Transverse colon (tissue), 4 donors: ENCODE measurements at places on chromosomes 4 and X. TPM values are rescaled to one million over a fixed set of nuclear protein-coding genes. Genes with fewer than 3 reads are reported as not detected.

The RTL9 gene
- not detected for total RNA-seq

GRCh38 chr4:118915468-118915867 lies 26.8 kb downstream of the SYNPO2 start:
- DNase-seq = no peak

GRCh38 chr4:153521478-153521877 lies 55.3 kb downstream of the TMEM131L start:
- no peak for DNase-seq

- no peak for DNase-seq
Observed at GRCh38 chrX:149208307-149208706, 296.8 kb downstream of the IDS start.

The TCEANC gene
- total RNA-seq = 4.9 TPM

The MAGEB17 gene
- total RNA-seq = not detected

The LIMCH1 gene
- total RNA-seq = 5.5 TPM

GRCh38 chr4:1539859-1540600 lies 133.8 kb upstream of the NKX1-1 start:
- no peak for DNase-seq

The ANK2 gene
- total RNA-seq = 13.7 TPM

The MAGEB4 gene
- total RNA-seq = not detected

DNA sequence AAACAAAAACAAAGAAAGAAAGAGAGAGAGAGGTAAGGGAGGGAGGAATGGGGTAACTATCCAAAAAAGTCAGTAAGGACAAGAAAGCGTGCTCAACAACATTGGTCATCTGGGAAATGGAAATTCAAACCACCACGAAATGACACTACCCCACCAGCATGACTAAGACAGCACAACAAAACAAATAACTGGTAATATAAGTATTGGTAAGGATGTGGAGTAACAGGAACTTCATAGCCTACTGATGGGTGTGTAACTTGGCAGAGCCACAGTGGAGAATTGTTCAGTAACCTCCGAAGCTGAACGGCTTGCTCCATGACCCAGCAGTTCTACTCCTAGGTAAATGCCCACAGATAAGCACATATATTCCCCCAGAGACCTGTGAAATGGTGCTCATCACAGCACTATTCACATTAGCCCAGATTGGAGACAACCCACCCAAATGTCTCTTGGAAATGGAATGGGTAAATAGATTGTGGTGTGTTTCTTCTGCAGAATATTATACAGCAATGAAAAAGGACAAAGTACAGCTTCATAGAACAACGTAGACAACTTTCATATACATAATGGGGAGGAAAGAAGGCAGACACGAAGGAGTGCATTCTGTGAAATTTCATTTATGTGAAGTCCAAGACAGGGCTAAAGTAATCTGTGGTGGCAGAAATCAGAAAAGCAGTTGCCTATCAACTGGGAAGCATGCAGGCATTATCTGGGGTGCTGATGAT lies 95.5 kb upstream of the ATP6AP2 start:
- no peak for DNase-seq

- no peak for DNase-seq
Observed at GRCh38 chr4:25818371-25818871, 44.4 kb downstream of the SEL1L3 start.

The USP17L27 gene
- total RNA-seq = not detected

GRCh38 chr4:110798687-110799086 lies 175.8 kb upstream of the PITX2 start:
- DNase-seq = no peak

The SEPTIN11 gene
- 81.6 TPM for total RNA-seq

DNA sequence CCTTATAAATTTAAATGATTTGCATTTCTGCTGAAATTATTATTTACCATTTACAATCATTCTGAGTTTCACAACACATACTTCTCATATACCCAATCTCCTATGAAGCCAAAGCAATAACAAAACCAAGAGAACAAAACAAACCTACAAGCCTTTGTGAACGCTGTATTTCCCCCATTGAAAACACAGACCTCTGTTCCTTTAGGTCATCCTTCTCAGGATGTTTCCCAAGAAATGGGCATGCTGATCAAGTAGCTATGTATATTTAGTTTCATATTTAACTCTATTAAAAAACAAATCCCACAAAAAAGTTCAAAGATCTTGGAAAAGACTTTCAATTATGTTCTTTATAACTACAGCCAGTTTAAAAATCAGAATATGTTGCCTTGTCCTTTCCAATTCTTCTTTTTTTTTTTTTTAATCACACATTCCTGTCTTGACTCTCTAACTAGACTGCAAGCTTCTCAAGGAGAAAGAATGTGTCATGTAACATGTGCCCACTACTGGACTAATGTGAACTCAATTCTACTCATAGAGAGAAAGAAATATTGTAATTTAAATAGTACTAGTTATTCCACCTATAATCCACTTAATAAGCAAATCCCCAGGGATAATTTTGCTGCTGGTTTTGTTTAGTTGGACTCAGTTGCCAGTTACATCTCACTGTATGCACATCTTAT lies 84.3 kb upstream of the PRSS48 start:
- no peak for DNase-seq

DNA sequence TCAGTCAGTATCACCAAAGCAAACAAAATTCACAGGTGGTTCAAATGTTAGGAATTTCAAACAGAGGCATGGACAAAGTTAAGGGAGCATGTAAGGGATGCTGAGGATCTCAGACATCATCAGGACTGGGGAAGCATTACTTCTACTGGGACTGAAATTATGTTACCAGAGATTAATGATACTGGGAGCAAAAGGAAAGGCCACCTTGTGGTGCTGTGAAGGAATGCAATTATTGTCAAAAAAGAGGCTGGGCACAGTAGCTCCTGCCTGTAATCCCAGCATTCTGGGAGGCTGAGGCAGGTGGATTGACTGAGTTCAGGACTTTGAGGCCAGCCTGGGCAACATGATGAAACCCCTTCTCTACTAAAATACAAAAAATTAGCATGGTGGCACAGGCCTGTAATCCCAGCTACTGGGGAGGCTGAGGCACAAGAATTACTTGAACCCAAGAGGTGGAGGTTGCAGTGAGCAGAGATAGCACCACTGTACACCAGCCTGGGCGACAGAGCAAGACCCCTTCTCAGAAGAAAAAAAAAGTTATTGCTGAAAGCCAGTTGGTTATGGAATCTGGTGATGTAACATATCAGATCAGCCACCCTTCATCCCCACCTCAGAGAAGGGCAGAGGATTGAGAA lies 954.3 kb downstream of the PCDH7 start:
- no peak for DNase-seq

The PCDH11X gene
- total RNA-seq = not detected

- DNase-seq = no peak
Observed at GRCh38 chr4:8355864-8356565, 84.5 kb downstream of the ACOX3 start.

The TCEAL6 gene
- total RNA-seq = not detected

- DNase-seq = no peak
Observed at GRCh38 chr4:98659106-98659592, 738 bp upstream of the TSPAN5 start.

DNA sequence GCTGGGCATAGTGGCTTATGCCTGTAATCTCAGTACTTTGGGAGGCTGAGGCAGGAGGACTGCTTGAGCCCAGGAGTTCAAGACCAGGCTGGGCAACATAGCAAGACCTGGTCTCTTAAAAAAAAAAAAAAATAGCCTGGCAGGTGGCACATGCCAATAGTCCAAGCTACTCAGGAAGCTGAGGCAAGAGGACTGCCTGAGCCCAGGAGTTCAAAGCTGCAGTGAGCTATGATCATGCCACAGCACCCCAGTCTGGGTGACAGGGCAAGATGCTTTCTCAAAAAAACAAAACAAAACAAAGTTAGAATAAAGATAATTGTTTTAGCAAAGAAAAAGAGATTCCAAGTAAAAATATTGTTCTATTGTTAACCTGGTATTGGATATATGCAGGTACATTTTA lies 75.0 kb downstream of the LRBA start:
- no peak for DNase-seq

DNA sequence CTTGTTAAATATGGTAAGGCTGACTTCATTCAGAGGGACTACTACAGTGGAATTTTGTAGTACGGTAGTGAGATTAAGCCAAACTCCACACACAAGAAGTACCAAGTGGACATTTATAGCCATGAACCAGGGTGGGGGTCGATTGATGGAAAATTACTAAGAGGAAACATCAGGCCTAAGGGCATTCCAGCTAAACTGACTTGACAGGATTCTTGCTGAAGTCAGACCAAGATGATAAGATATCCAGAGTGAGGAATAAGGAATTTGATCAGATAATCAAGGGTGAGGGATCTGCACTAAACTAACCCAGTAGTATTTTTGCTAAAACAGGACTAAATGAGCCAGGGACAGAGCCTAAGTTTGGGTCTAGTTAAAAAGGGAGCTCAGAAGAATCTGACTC lies 597.5 kb downstream of the RPA4 start:
- no peak for DNase-seq

DNA sequence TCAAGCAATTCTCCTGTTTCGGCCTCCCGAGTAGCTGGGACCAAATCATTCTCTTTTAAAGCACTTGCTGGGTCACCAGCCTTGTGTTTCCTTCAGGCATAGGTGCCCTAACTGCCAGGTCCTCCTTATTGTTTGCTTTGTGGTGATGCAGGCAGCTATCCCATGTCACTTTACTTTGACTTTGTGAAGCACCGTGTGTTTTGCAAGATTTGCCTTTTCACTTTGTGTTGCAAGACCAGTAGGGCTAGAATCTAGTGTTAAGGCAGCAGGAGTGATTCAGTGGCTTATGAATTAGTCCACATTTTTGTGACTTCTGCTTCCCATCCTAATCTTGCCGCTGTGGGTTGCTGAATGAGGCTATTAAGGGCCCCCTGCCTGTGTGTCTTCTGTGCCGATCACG lies 20.2 kb downstream of the SYAP1 start:
- DNase-seq = no peak

The RASL11B gene
- 0.55 TPM for total RNA-seq

DNA sequence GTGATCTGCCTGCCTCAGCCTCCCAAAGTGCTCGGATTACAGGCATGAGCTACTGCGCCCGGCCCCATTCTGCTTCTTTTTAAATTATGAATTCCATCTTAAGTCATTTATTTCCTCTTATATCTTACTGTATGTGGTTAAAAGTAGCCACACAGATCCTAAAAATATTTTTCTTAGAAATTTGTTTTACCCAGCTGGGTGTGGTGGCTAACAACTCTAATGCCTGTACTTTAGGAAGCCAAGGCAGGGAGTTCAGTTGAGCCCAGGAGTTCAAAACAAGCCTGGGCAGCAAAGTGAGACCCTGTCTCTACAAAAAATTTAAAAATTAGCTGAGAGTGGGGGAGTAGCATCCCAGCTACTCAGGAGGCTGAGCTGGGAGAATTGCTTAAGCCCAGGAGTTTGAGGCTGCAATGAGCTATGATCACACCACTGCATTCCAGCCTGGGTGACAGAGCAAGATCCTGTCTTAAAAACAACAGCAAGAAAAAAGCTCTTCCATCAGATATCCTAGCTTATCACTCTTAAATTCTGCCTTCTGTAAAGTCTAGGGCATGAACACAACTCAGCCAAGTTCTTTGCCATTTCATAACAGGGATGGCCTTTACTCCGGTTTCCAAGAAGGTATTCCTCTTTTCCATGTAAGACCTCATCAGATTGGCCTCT lies 15.1 kb upstream of the AFF1 start:
- no peak for DNase-seq

- no peak for DNase-seq
Observed at GRCh38 chrX:3232262-3232923, 114.1 kb downstream of the MXRA5 start.

DNA sequence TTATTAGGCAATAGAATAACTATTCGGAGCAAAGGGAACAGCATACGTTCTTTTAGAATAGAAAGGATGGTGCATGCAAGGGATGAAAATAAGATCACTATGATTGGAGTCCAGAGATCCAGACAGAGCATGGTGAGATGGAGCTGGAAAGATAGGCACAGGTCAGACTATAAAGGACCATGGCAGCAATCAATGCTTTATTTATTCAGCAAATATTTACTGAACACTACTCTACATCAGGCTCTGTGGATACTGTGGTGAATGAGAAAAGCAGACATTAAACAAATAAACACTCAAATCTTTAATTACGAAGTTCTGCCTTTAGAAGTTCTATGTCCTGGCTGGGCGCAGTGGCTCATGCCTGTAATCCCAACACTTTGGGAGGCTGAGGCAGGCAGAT lies 44.7 kb upstream of the ACSL4 start:
- no peak for DNase-seq

The GNRHR gene
- not detected for total RNA-seq

- DNase-seq = no peak
Observed at GRCh38 chr4:11824566-11824965, 395.9 kb upstream of the HS3ST1 start.

The RAB33A gene
- total RNA-seq = 6.2 TPM

- no peak for DNase-seq
Observed at GRCh38 chr4:17398805-17399204, 113.1 kb downstream of the QDPR start.

The EVC2 gene
- 2.3 TPM for total RNA-seq

The PABPC5 gene
- total RNA-seq = not detected

DNA sequence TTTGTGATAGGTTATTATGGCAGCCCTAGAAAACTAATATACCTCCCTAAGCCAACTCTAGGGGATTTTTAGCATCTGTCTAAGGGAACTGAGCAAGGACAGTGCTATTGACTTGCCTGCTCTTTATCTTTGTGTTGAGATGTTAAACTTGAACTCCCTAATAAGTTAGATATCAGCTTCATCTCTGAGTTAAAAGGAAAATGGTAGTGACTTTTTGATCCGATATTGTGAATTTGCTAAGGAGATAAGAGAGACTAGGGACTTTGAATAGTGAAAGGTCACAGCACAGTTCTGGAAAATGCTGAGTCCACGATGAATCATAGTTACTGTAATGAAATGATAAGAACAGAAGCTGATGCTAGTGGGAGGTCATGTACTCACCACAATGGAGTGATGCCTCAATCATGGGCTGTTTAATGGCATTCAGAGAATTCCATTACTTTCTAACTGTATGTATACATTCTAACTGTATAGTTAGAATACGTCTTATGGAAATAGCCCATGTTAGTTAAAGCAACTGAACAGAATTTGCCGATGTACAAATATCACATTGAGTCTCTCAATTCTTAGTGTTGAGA lies 147.2 kb downstream of the GLRA3 start:
- no peak for DNase-seq

DNA sequence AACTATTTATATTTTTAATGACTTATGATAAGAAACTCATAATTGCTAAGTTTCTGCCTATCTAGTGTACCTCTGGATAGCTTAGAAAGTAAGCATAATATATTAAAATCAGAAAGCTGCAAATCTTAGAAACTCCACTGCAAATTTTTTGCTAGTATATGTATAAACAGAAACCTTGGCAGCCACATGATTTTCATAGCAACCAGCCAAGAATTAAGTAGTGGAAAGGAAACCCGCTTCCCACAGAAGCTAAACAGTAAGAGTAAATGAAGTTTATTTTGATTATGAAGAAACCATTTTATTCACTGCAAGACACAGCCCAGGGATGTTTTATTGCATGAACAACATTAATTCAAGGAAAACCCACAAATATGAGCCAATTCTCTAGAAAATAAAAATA lies 872.5 kb upstream of the ADGRL3 start:
- no peak for DNase-seq

The RHOXF2 gene
- not detected for total RNA-seq

The SASH3 gene
- total RNA-seq = 5.6 TPM

The HPRT1 gene
- 13.7 TPM for total RNA-seq

The S100P gene
- total RNA-seq = not detected
